ENCODE measurements at places on chromosomes 16 and 17.

DNA sequence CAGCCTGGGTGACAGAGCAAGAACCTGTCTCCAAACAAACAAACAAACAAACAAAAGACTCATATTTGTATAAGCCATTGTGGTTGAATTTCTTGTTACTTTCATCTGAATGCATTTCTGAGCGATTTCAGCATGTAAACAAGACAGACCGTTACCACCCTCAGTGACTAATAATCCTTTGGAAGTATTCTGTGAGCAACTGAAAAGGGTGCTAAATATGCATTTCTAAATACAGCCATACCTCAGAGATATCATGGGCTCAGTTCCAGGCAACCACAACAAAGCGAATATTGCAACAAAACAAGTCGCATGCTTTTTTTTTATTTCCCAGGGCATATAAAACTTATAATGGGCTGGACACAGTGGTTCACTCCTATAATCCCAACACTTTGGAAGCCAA lies 109.0 kb downstream of the USP31 start:
- DNase-seq = no peak

DNA sequence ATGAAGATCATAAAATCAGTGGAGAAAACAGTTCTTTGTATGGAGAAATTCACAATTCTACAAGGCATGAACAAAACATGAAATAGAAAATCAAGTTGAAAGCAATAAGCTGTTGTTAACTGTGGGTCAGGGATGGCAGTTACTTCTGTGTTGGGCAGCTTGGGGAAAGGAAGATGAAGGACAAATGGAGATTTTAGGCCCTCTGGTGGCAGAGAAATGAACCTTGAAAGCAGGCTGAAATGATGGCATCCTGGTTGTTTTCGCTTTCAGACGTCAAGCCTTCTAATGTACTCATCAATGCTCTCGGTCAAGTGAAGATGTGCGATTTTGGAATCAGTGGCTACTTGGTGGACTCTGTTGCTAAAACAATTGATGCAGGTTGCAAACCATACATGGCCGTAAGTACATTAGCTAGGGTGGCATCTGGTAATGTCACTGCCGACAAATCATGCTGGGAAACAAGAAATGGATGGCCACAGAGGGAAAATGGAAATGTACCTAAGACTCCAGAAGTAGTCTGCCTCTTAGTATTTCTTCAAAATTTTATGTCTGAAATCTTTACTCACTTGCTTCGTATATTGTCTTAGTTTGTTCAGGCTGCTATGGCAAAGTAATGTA lies 108.9 kb downstream of the MAP2K6 start:
- DNase-seq = peak; percentile 42

- no peak for DNase-seq
Measured at GRCh38 chr16:81946206-81946605, 65.1 kb downstream of the SDR42E1 start.

DNA sequence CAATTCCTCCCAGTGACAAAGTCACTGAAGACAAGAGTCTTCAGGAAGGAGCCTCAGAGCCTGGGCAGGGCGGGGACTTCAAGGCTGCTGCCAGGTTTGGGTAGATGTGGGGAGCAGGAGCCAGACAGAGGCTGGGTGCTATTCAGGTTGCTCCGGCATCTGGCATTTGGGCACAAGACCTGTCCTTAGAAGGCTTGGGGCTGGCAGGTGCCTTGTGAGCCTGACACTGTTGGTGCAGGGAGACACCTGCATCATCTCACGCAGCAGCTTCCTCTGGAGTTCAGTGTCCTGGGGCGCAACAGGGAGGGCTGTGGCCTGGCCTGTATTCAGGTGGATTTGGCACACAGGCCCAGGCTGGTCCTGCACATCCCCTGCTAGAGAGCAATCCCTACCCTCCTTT lies 65.0 kb downstream of the MPRIP start:
- no peak for DNase-seq

DNA sequence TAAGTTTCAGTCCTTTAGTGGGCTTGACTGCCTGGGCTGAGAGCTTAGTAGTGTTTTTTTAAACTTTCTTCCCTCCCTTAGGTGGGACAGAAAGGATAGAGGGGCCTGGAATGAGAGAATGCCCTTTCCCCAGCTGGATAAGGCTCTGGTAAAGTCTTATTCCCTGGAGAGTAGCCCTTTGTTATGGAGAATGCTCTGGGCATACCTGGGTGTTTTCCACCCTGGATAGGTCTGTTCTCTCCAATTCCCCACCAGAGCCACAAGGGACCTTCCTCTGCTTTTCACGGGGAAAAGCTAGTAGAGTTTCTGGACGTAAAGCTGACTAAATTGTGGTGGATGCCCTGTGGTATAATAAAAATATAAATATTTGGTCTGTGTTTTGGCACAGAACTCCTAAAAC lies 164.1 kb downstream of the HS3ST4 start:
- DNase-seq = no peak

- no peak for DNase-seq
Measured at GRCh38 chr16:75996491-75996890, 270.2 kb upstream of the CPHXL start.

- DNase-seq = no peak
Measured at GRCh38 chr17:28514561-28515002, 8.4 kb downstream of the FOXN1 start.

GRCh38 chr17:77808686-77809425 lies 149.6 kb upstream of the TNRC6C start:
- no peak for DNase-seq

DNA sequence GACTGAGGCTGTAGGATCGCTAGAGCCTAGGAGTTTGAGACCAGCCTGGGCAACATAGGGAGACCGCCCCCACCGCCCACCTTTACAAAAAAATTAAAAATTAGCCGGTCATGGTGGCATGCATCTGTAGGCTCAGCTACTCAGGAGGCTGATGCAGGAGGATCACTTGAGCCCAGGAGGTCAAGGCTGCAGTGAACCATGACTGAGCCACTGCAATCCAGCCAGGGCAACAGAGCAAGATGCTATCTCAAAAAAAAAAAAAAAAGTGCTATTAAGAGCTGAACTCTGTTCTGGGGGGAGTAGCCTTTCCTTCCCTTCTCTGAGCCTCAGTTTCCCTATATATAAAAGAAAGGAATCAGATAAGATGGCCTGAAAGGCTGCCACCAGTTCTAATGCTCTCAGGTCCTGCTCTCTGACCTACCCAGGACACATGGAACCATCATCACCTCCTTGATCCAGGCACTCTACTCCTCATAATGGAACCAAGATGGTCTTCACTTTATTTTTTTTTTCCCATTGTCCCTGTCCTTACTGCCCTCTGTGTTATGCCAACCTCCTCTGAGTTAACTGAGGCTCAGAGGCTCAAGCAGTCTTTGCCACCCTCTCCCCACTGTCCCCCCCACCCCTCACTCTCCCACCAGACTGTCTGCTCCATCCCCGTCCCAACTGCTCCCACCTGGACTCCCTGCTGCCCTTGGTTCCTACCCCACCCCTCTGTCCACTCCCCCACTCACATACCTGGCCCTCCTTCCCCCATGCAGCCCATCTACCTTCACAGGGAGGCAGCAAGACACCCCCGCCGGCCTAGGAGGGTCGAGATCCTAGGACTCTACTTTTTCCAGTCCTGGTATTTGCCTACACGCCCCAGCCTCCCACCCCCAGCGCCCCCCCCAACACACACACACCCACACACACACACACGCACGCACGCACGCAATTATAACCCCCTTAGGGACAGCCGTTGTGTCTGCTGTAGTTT lies 23.8 kb upstream of the EIF1 start:
- DNase-seq = no peak

DNA sequence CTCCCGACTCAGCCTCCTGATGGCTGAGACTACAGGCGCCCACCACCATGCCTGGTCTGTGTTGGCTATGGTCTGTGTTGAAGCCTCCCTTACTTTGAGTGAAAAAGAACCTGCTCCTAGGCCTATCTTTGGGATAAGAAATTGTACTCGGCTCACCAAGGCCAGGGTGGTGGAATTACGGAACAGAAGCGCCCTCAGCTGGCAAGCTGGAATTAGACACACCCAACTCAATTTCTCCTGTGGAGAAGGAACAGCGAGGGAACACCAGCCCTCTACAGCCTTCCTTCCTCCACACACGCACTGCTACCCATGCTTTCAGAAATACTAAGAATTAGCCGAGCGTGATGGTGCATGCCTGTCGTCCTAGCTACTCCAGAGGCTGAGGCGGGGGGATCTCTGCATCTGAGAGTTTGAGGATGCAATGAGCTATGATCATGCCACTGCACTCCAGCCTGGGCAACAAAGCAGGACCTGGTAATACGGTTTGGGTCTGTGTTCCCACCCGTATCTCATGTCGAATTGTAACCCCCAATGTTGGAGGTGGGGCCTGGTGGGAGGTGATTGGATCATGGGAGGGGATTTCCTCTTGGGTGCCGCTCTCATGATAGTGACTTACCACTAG lies 40.1 kb upstream of the RBBP6 start:
- no peak for DNase-seq

DNA sequence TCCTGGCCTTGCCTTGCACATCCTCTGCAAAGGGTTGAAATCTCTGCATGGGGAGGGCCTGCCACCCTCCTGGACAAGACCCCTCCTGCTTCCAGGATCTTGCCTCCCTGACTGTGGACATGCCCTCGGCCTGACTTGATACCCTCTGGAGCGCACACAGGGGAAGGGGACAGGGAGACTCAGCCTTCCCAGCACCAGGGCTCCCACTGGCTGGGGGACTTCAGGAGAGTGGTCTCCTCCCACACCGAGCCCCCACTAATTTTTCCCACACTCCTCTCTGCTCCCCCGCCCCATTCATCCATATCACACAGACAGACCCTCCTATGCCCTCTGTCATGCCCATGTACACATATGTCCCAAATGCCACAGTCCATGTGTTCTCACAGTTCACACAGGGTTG lies 14.3 kb downstream of the SGCA start:
- DNase-seq = peak; percentile 40
